Activated CD4-positive, alpha-beta T cell treated with anti-CD3 and anti-CD28 coated beads for 4 hours (primary cell): ENCODE measurements at places on chromosomes 5 and 9.

DNA sequence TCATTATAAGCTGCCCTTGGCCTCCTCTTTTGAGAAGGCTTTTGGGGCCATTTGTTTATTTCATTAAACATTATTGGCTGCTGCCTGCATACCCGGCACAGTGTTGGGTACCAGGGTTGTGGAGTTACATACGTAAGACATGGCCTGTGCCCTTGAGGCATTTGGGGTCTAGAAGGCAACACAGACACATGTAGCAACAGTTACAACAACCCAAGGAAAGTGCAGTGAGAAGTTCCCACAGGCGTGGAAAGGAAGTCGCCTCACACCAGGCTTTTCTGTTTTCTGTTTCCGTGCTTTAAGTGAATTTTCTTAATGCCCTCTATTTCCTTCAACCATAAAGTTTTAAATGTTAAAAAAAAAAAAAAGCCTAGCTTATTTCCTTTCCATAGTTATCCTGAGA lies 47.4 kb downstream of the GALNT10 start:
- no peak for DNase-seq

DNA sequence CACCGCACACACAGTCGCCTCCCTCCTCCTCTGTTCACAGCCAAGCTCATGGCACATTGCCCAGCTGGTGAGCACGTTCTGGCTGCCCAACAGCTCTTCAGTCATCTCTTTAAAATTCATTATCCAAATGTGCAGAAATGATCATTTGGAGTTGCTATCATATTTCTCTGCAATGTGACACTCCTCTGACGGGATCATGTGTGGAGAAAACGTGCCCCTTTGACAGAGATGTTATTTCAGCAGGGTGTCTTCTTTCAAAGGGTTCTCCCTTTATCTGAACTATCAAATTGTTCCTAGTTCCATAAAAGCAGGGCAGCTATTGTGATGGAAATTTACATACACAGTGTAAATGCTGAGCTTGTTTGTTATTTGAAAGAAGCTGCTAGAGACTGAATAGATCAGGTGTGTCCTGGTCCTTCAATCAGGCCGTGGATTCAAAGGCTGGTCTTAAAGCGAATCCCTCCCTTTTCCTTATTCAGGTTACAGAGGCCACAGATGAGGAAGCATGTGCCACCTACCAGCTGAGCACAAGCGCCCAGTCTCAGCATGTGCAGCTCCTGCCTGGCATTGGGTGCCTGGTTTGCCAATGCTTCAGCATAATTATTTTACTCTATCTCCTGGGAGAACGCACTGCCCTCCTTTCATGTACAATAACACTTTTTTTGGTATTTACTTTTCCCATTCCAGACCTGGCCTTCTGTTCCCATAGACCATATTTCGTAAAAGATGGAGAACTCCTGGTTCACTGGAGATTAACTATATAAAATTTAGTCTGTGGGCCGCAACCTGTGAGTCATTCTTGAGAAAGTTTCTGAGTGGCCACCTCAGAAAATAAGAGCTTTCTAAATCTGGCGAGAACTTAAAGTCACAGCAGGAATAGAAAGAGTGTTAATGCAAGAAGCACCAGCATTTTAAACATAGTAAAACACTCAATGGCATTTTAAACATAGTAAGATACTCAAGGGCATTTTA lies 433.7 kb downstream of the ENC1 start:
- DNase-seq, result no peak

- no peak for DNase-seq
Observed at GRCh38 chr9:16626577-16627130, 243.8 kb downstream of the BNC2 start.

- no peak for DNase-seq
Observed at GRCh38 chr5:67855523-67855922, 360.0 kb upstream of the PIK3R1 start.

- DNase-seq, result no peak
Observed at GRCh38 chr9:75120686-75121085, 32.4 kb downstream of the OSTF1 start.

DNA sequence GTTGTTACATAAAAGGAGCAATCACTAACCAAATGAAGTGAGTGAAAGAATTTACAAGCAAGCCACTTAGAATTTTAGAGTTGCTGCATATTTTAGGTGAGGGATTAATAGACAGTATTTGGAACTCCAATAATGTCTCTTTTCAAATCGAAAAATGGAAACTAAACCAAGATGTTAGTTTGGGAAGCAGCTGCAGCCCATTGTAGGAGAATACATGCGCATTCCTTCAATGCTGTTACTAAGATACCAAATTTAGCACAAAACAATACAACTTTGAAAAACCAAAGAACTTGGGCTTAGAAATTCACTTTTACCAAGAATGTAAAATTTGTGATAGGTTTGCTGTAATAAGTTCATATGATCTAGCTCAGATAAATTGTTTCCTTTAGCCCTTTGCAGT lies 411.8 kb upstream of the CDH6 start:
- DNase-seq, result no peak

DNA sequence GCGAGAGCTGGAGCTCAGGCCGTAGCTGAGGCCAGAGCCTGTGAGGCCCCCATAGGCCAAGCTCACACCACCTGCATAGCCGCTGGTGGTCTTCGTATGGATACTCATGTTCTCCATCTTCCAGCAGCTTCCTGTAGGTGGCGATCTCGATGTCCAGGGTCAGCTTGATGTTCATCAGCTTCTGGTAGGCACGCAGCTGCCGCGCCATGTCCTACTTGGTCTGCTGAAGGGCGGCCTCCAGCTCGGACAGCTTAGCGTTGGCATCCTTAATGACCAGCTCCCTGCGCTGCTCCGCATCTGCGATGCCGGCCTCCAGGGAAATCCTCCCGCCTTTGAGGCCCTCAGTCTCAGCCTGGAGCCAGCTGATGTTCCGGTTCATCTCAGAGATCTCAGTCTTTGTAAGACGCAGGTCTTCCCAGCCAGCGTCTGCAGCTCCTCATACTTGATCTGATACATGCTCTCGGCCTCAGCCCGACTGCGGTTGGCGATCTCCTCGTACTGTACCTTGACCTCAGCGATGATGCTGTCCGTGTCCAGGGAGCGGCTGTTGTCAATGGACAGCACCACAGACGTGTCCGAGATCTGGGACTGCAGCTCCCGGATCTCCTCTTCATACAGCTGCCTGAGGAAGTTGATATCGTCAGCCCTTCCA lies 172.1 kb downstream of the PPP2R2B start:
- no peak for DNase-seq
